Stimulated activated CD4-positive, alpha-beta T cell treated with anti-CD3 and anti-CD28 coated beads, Interleukin-4, amount 100 ng/mL, for 48 hours (primary cell): ENCODE measurements at places on chromosomes 16 and 17.

DNA sequence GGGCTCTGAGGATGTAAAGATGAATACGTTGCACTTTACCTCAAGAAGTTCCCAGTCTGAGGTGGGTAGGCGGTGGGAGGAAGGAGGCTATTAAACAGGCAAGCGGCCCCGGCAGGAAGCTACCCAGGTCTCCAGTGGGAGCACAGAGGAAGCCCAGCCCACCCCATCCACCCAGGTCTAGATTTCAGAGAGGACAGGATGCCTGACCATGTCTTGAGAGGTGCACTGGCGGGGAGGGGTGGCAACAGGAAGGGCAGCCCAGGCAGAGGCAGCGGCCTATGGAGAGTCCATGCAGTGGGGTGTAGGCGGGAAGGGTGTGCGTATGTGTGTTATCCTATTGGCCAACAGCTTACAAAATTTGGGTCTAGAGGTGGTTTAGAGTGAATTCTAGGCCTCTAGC lies 13.9 kb downstream of the SARM1 start:
- DNase-seq, result no peak

DNA sequence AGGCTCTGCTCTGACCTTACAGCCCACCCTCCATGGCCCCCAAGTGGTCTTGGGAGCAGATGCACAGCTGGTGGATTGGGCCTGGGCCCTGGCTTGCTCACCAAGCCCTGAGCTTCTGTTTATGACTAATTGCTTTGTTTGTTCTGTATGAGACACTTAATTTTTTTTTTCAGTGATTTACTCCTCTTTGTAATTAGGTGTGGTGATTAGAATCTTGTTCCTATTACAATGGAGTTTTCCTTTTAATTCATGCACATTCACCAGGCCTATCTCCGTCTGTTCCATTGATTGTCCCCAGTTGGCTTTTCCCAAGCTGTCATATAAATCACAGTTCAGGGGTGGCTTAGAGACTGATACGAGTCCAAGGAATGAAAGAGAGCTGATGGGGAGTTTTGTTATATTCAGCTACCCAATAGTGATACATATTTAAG lies 242.3 kb downstream of the CCDC182 start:
- no peak for DNase-seq

DNA sequence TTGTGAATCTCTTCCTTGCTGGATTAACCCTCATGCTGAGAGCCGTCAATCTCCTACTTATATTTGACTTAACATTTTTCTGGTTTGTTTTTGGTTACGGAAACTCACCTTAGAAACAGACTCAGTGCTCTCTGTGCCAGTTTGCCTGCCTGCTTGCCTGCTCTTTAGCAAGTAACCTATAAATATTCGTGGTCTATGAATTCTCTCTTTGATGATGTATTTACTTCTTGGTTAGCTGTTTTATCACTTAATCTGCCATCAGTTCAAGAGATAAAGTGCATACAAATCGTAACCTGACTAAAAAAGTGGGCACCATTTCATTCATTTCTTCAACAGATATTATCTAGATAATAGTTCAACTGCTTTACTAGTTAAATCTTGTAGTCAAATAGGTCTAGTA lies 26.7 kb downstream of the CYB5B start:
- no peak for DNase-seq

DNA sequence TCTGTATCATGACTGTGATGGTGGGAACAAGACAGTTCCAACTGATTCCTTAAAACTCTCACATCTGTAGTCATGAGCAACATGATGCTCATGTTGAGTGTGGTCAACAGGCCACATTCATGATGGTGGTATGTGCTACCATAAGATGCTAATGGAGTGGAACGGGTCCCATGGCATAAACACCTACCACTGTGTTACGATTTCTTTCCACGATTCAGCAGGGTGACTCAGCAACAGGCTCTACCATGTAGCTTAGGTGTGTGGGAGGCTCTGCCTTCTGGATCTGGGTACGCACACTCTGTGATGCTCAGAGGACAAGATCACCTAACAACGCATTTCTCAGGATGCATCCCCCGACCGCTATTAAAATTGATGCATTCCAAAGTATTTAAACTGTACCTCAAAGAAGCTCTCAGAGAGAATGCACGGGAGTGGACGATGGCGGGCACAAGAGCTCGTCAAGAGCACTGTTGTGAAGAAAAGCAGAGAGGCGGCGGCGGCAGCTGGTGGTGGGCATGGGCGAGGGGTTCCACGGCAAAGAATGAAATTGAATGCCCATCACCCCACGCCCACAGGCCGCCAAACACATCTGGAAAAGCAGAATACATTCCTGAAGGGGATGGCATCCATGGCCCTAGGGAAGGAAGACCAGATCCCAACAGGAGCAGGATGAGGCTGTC lies 133.3 kb downstream of the ZNF778 start:
- peak; percentile 39 for DNase-seq

- no peak for DNase-seq
Measured at GRCh38 chr16:54389836-54390494, 103.4 kb upstream of the IRX3 start.

- no peak for DNase-seq
Measured at GRCh38 chr17:28497931-28498330, 8.2 kb upstream of the FOXN1 start.

DNA sequence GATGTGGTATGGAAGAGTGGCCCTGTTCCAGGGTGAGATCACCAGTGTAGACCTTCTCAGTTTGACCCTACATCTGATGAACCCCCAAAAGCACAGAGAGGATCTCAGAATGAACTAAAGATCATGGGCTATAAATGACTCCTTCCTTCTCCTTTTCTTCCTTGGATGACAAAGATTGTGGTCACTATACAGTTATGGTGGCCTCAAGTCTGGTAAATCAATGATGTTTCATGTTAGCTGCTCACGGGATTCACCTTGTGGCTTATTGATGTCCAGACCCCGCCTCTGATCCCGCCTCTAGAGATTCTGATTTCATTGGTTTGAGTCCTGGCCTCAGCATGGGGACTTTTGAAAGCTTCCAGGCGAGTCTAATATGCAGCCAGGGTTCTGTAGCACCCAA lies 112.2 kb downstream of the PITPNC1 start:
- no peak for DNase-seq

DNA sequence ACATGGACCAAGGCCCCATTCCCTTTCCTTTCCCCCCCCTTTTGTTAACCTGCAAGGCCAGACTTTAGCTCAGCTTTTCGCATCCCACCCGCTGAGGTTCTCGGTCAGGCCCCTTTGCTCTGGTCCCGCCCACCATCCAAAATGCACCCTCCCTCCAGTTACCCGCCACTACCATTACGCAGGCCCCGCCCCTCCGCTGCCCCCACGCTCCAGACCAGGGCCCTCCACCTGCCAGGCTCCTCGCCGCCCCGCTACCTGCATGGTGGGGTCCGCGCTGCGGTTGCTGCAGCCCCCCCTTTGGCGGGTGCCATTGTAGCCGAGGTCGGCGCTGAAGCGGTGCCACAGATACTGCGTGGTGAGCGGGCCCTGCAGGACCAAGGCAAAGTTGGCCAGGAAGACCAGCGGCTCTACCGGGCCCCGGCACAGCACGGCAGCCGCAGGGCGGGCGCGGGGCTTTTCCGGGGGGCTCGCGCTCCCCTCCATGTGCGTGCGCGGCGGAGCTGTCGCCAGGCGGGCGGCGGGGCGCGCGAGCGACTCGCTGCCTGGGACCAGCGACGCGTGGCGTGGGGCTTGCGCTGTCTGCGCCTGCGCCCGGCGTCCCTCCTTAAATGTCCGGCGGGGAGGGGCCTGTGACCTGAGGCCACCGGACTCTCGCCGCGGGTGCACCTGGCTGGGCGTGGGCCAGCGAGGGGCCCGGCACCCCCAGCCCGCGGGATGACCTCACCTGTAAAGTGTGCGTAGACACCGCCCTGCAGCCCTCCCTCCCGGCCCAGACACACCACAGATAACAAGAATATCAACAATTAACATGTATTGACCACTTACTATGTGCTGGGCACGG lies at the start of gene SLC46A1:
Gene SLC46A1 (minus strand): TSS at position 581 of the 841 bp plus-strand sequence. CDS start 98 bp downstream, at position 483.
- peak; percentile 60 for DNase-seq

GRCh38 chr17:9677411-9677810 lies 32.1 kb downstream of the USP43 start:
- no peak for DNase-seq

DNA sequence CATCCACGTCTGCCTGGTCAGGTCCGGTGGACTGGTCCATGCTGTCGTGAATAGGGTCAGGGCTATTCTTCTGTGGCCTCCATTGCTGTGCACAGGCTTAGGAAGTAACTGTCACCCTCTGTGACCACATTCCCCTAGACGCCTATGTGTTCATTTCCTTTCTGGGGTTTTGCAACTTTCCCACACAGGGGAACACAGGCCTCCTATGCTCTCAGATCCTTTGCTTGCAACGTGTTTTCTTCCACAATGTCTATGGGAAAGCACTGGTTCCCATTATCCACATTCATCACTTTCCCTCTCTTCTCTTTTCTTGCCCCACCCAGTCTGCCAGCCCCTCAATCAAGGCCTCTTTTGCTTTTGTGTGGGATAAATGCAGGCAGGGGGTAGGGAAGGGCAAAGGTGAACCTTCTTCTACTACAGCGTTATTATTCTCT lies 43.2 kb upstream of the DNAJA2 start:
- no peak for DNase-seq

- DNase-seq, result no peak
Measured at GRCh38 chr16:4945560-4946502, 8.9 kb upstream of the PPL start.

DNA sequence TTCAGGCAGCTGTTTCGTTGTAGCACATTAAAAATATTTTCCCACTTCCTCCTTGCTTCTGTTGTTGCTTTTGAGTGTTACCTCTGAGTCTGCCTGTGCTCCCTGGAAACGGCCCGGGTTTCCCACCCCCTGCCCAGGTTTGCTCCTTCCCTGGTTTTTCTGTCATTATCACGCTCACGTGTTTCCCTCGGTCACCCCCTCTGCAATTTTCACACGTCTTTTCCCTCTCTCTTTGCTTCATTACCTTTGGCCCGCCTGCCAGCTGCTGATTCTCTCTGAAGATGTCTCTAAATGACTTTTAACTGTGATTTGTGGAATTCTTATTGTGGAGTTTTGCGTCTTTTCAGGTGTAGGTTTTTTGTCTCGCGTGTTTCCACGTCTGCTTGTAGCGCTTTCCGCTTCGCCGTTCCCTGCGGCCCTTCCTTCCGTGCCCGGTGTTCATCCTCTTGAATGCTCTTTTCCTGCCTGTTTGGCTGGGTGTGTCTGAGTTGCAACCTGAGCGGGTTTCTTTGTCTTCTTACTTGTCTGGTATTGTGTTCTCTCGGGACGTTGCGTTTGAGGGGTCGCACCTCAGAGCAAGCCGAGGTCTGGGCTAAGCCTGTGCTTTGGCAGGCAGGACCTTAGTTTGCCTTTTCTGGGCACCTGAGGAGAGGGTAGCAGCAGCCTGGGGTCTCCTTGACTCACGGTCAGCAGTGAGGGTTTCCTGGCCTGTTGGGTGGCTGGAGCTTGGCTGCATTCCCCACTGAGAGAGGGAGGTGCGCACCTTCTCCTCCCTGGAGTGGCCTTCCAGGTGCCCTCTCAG lies 96.3 kb upstream of the ZNF750 start:
- no peak for DNase-seq

DNA sequence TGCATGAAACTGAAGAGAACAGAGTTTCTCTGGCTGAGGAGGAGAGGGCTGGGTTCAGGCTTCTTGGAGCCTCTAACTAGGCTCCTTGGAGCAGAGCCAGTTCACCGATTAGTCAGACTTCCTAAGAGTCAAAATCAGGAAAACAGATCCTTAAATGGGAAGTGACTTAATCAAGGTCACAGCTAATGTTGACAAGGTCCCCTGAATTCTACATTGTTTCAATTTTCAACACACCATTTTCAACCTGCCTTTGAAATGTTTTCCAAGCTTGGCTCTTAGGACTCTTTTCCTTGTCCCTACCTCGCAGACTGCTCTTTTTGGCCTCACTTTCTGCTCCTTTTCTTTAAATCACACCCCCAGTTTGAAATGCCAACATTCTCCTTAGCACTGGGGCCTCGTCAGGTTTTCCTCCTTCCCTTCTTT lies 16.3 kb downstream of the MYL4 start:
- DNase-seq, result no peak

DNA sequence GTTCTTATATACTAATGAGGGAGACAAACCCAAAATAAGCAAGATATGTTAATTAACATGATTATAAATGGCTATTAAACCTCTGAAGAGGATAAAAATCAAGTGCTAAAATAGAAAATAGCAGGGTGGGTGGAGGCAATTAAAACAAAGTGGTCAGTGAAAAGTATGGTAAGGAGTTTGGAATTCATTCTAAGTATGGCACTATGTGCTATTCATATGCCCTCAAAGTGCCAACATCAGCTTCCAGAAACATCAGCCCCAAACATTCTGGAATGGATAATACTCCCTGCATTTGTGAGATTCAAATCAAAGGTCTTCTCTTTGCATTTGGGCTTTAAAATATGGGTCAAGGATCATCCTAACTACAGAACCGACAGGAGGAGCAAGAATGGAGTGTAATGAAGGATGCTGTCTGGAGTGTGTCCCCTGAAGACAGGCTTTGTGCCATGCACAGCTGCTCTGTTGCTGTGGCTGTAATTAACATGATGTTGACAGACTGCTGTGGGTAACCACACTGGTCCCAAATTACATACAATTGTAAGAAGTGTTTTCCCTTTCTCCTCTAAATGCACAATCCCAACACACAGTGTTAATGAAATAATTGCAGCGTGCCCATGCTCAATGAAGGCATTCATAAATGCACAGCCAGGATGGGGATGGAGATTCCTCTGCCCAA lies 93.1 kb downstream of the VAT1L start:
- DNase-seq, result no peak

- DNase-seq, result no peak
Measured at GRCh38 chr17:37062021-37062420, 113.3 kb downstream of the AATF start.

DNA sequence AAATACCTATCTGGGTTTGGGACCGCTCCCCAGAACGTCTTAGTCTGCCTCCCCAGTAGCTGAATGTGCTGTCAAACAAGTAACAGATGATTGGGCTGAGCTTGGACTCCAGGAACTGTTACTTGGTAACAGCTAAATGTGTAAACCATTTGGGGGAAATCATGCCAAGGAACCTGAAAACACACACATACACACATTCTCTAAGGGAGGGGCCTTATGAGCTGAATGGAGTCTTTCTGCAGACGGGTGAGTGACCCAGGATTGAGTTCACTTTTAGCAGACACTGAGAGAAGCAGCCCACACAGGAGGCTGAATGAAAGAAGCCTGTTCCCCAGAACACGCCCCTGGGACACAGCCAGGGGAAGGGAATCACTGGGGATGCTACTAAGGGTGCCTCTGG lies 1.6 kb downstream of the ACLY start:
- DNase-seq, result no peak

- DNase-seq, result no peak
Measured at GRCh38 chr17:56136301-56136700, 17.0 kb upstream of the ANKFN1 start.
